Upper lobe of right lung (tissue), 1 donor: ENCODE measurements at places on chromosomes 1 and 21.

- DNase-seq: no peak
Measured at GRCh38 chr1:189929501-189930099, 548.1 kb downstream of the BRINP3 start.

DNA sequence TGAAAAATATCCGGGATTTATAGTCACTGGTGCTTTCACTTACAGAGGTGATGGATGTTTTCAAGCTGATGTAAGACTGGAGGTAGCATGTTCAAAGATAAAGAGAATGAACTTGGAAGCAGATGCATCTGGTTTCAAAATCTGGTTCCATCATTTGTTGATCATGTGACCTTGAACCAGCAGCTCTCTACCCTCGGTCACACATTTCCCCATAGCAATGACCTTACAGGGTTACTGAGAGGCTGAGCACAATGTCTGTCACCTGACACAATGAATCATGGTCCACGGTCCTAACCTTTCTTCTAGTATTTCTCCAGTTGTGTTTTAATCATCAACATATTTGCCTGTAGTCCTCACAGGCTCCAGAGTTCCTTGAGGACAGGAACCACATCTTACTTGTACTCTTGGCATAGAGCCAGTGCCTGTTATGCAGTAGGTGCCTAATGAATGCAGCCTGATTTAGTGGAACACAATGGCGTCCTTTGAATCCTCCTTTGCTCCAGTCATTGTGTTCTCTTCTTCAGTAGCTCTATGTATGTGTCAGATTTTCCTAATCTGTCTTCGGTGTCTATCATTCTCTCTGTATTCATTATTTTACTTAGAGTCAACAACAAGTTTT, 667.3 kb downstream of the PTPRU start:
- DNase-seq: no peak

DNA sequence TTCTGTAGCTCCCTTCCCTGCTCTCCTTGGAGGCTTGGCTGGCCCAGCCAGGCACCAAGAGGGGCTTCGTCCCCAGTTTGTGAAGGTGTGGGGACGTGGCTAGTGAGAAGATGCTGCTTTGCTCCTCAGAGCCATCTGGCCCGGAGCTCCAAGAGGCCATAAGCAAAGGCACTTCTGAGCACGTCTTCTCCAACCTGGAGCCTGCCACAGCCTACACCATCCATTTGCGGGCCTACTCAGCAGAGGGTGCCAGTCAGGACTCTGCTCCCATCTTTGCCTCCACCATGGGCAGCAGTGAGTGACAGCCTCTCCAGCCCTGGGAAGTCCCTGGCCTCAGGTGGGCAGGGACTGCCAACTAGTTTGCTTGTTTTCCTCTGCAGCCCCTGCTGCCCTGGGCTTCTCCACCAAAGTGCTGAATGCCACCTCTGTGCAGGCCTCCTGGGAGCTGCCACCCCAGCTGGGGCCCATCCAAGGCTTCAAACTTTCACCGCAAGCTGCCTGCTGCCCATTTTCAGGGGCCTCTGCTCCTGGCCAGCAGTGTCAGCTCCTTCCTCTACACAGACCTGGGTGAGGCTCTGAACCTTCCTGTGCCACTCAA, 25.9 kb downstream of the SLC27A3 start:
- peak; percentile 49 for DNase-seq

- DNase-seq: no peak
Measured at GRCh38 chr1:41583658-41584547, 99.4 kb upstream of the EDN2 start.

DNA sequence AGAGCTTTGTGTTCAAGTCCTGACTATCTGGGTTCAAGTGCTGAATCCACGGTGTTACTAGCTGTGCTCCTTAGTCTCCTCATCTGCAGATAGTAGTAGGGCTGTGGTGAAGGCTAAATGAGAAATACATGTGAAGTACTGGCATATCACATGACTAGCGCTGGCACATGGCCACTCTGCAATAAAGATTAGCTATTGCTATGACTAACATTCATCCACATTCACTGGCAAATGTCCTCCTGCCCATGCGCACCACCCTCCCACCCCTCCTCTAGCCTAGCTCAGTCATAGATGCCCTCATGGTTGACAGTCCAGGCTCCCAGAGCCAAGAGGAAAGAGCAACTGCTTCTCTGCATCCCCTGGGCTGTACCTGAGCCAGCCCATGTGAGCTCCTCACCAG, 8.5 kb upstream of the COL8A2 start:
- no peak for DNase-seq

- no peak for DNase-seq
Measured at GRCh38 chr1:110165761-110166231, 15.5 kb downstream of the SLC6A17 start.

DNA sequence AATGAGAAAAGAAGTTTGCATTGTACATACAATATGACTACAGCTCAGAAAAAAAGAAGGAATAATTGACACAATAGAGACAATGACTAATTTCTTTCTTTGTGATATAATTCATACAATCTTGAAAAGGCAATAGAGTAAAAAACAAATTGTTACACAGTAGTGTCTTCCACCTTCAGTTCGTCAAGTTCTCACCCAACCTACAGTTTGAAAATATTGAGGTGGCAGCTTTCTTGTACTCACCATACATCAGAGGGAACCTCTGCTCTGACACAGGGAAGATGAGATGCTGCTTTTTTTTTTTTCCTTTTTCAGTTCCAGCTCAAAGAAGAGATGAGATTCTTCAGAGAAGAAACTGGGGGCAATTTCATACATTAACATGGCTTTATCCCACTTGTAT, 173.2 kb downstream of the ATP6V1G3 start:
- no peak for DNase-seq

DNA sequence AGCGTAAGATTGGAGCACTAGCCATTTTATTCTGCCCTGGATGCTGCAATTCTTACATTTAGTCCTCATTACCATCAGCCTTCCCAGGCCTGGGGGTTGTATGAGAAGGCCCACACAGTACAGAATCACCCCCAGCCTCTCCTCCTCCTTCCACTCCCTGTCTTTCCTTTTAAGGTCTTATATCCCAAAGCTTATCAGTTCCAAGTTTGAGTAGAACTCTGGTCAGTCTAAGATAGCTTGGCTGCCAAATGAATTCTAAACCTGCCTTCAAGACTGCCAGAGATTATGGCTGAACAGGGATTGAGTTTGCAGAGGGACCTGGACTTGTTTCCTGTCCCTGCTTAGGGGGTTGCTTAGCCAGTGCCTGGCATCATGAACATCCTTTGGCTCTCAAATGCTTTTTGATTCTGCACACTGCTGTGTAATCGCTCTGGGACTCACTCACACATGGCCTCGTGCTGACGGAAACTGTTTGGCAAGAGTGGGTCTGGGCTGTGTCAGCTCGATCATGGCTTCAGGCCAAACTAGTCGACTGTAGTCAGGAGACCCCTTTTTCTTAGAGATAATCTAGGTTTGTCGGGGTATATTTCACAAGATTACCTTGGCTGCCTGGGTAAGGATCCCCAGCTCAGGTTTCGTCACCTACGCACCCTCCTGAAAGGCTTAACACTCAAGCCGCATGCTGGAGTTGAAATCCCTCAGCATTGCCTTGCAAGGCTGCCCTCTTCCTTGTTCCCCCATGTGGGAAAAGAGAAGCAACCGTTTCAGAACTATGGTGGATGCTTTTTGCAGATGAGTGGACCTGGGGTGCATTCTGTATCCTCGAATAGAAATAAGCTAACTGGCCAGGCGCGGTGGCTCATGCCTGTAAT, 252.6 kb downstream of the NFIA start:
- no peak for DNase-seq

- DNase-seq: no peak
Measured at GRCh38 chr1:52238474-52238873, 96.6 kb downstream of the ZFYVE9 start.

DNA sequence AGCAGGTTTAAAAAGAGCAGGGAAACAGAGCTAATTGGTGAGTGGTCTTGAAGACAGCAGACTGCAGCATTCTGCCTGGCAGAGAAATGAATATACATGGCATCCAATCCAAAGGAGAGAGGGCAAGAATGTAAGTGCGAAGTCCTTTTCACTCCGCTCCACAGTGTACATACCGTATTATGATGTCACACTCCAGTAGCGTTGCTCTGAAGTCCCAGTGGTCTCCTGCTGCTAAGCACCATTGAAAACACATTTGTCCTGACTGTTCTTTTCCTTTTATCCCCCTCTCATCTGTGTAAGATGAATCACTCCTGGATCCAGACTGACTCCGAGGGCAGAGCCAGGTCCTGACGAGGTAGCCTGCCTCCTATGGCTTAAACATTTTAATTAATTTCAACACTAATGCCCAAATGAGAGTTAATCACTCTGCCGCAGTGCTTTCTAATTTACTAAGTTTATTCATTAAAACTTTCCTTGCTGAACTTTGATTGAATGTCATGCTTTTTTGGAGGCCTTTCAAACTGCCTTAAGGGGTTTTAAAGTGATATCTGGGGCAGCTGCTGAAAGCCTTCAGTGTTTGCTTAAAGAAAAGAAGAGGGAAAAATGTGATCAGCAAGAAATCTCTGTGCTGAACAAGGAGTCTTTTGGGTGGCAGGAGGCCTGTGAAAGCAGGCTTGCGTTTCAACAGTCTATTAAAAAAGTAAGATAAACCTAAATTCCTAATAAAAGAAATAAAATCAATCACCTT, 227.2 kb downstream of the ATG4C start:
- DNase-seq: no peak

DNA sequence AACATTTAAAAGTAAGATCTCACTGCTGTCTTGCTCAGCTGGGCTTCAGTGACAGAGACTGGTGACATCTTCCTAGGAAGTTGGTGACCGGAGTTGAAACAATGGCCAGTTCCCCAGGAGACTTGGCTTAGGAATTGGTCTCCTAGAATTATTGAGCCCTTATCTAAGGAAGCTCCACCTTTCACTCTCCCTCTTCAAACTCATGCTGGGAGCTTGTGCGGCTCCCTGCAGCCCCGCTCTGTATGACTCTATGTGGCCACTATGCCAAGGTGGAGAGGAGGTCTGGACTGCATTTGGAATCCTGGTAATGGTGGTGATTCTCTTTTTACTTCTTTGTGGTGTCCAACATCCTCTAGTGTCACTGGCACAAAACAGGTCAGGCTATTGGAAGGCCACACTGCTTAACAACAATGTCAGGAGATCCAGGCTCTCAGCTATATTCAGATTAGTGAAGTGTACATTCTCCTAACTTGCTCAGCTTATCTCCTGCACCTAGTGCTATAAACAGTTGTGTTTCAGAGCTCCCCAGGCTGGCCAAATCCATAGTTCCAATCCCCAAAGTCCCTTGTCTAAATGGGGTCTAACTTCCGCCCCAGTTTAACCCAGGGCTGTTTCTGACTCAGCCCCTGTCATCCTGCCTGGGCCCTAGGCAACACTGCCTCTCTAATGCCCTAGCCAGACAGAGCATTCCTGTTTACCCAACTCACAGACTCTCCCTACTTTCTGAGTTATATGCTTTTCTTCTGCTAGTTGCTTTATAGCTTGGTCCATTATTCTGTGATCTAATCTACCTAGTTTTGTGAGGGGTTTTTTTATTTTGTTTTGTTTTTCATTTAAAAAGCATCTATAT, 18.3 kb downstream of the ATP2B4 start:
- DNase-seq: no peak

DNA sequence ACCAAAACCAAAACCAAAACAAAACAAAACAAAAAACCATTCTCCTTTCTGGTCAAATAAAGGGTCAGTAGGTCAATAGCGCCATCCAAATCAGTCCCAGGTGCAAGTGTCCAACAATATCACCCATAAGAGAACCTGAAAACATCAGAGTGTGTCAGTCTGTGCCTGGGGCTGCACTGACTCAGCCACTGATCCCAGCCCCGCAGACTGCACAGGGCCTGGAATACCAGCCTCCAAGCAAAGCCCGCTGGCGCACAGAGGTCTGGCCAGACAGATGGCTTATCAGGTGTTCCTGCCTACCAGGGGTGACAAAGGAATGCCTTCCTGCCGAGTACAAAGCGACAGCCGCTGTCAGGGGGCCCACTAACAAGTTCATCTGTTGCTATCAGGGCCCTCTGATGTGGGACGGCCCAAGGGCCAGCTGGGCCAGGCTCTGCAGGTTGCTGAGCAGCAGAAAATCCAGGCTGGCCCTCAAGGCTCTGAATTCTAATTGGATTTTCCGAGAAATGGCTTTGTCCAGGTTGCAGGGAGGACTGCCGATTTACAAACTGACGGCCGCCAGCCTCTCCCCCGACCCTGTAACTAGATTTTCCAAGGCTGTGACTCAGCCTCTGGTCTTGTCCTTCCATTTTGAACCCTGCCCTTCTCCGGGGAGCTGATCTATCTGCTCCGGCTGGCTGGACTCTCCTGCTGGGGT, 13.7 kb upstream of the TMEM51 start:
- no peak for DNase-seq
